ENCODE measurements at places on chromosomes 7 and 10.

GRCh38 chr7:92645114-92646061 is 55.2 kb upstream of the FAM133B start:
- DNase-seq: no peak

- DNase-seq: peak; percentile 56
These were observed 349.8 kb downstream of the SDK1 start for GRCh38 chr7:3650844-3651243.

- DNase-seq: no peak
These were observed 78.7 kb downstream of the PTPRN2 start for GRCh38 chr7:158508802-158509385.

DNA sequence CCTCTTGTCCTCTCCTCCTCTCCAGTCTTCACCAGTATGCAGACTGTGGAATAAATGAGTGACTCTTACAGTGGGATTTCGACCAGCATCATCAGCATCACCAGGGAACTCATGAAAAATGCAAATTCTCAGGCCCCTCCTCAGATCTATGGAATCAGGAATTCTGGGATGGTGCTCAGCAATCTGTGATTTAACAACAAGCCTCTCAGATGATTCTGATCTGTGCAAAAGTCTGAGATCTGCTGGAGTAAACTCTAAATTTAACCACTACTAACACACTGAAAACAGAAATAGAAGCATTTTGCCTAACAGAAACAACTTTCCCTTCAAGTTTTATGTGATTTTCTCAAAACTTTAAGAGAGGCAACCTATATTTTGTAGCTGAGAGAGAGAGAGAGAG is 124.8 kb upstream of the FAM3C start:
- no peak for DNase-seq

DNA sequence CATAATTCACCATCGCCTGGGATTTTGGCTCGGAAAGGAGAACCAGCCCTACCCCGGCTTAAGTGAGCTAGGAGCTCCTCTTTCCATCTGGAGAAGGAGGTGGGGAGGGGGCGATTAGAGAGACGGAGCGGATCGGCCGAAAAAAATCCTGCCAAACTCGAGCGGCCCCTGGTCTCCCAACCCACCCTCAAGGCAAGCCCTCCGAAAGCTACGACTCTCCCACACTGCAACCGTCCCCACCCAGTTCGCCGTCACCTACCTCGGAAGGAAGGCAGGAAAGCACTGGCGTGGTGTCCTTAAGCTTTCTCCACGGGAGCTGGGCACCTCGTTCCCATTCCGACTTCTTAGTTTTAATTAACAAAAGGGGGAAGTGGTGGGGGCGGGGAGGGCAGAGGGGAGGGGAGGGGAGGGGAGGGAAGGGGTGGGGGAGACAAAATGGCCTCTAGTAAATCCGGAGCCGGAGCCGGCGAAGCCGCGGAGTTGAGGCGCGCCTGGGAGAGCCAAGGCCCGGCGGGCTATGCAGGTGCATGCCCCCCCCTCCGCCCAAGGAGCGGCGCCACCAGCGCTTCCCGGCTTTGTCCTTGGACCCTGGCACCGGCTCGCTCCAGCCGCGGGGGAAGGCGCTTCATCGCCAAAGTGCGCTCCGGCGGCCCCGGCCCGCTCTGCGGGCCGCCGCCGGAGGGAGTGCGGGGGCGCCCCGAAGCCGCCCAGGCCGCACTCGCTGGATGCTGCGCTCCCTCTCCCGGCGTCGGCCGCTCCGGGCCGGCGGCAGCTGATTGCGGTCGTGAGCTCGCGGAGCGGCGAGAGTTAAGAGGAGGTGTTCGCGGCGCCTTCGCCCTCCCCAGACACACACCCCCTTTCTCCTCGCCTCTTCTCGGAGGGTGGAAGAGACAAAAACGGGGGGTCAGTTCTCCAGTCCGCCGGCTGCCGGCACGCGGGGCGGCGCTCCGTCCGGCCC is at the start of gene LRRC4:
Gene LRRC4, minus strand, starts transcription at position 784 of the 958 bp plus-strand sequence. CDS start 797 bp downstream, outside the sequence.
- DNase-seq: peak; percentile 64

GRCh38 chr10:56351909-56352630 is 9.0 kb downstream of the ZWINT start:
- no peak for DNase-seq

GRCh38 chr7:44138698-44139097 is 2.4 kb downstream of the MYL7 start:
- no peak for DNase-seq

GRCh38 chr7:38842746-38843145 is 66.2 kb downstream of the VPS41 start:
- DNase-seq: no peak

- DNase-seq: no peak
These were observed 196.6 kb downstream of the TRIL start for GRCh38 chr7:28761505-28761904.

GRCh38 chr10:111127081-111127848 is 50.4 kb downstream of the ADRA2A start:
- DNase-seq: no peak

- no peak for DNase-seq
These were observed 433.9 kb downstream of the GLRX3 start for GRCh38 chr10:130570074-130570473.

DNA sequence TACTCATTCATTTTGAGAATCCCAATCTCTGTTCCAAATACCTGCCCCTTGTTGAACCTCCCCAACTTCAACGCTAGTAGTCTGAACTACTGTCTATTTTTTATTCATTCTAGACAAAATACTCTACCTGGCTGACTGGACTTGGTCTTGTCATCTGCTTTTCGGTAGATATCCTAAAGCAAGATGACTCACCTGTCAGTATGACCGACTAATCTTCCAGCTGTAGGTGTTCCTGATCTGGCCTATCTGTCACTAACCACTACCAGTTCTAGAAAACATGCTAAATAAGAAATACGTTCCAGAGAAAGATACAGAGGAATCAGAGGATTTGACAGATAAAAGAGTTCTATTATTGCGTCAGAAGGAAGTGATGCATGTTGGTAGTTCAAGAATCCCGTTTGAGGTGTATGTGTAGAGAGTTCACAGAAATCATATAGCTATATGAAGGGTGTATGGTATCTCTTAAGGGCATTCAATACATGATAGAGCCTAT is 81.1 kb downstream of the IDE start:
- DNase-seq: no peak

DNA sequence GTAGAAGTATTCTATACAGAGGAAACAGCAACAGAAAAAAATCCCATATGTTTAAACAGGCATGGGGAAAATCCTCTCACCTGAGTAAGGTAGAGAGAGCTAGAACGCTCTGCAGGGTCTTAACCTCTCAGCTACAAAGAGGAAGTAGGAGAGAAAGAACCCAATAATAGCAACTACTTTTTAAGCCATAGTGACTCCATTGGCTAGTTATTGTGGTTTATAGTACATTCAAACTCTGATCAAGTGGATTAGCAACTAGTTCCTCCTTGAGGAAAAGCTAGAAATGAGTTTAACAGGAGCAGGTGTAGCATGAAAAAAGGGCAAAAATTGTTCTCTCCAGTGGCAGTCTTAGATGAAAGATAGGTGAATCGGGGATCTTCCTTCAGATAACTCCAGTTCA is 89.7 kb downstream of the HGF start:
- DNase-seq: no peak

DNA sequence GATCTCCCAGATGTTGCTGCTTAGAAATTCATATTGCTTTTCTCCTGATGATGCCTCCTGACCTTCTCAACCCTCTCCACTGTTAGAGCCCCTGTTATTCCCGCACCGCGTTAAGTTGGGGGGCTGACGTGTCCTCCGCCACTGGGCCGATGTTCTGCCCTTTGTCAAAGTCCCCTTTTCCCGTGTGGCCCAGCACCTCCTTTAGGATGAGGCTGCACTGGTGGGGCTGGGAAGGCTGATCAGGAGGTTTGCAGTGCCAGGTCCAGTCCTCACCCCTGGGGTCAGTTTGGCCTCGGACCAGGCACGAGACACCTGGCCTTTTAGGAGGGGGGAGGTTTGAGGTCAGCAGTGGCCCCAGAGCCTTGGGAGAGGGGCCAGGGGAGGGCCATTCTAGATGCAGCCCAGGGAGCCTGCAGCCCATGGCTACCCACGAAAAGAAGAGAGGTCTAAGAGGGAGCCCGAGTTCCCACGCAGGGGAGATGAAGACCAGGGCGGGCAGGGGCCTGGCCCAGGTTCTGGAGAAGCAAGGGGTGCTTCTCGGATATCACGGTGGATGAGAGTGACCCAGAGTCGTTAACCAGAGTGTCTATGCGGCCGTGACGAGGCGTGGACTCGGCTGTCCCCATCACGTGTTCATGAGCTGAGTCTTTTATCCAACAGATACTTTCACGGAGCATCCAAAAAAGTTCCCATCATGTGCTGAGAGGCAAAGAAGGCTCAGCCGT is 150.4 kb downstream of the DNAJB6 start:
- no peak for DNase-seq

- peak; percentile 58 for DNase-seq
These were observed 78.7 kb downstream of the ARHGAP22 start for GRCh38 chr10:48526011-48526821.

DNA sequence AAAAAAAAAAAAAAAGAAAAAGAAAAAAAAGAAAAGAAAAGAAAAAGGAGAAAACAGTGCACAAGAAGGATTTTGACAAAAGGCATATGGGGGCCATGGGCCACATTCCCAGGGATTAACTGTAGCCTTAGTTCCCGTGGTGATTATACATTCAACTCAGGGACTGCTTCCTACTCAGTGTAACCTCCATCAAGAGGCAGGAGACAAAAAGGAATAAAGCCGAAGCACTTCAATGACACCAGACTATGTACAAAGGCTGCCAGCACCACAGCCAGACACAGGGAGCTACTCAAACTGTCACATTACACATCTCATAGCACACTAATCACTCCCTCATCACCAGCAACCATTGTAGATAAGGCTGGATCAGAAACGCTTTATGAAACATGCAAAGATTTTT is 5.1 kb upstream of the PMPCB start:
- no peak for DNase-seq

- DNase-seq: no peak
These were observed 182.2 kb upstream of the SVIL start for GRCh38 chr10:29816801-29817558.

- no peak for DNase-seq
These were observed 874 bp upstream of the BAMBI start for GRCh38 chr10:28676326-28676967.

GRCh38 chr10:35232527-35232926 is 103.8 kb upstream of the CCNY start:
- no peak for DNase-seq

DNA sequence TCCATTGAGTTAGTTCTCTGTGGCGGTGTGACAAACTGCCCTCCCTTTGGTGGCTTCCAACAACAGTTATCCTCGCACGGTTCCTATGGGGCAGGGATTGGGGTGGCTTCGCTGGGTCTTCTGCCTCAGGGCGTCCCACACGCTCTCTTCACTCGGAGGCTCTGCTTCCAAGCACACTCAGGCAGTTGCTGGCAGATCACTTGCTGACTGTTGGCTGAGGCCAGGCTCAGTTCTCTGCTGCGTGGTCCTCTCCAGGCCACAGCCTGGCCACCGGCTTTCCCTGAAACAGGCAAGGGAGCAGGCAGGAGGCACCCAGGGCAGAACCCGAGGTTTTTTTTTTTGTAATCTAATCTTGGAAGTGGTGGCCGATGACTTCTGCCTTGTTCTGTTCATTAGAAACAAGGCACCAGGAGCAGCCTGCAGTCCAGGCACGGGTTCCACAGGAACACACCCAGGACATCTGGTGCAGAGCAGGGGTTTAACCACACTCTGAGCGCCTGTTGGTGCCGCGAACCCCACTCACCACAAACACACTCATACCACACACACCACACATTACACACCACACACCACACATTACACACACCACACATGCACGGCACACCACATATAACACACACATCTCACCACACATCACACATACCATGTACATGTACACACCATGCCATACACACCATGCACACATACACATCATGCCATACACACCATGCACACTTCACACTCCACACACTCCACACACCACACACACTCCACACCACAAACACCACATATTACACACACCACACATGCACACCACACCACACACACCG is 112.2 kb downstream of the PTPN20 start:
- DNase-seq: no peak

- no peak for DNase-seq
These were observed at the start of gene PIP for GRCh38 chr7:143131781-143132180. PIP (plus strand) TSS chr7:143132077; CDS start chr7:143132117, 40 bp downstream.

- DNase-seq: no peak
These were observed 193.5 kb upstream of the NEBL start for GRCh38 chr10:21090609-21091082.

GRCh38 chr10:26093229-26093628 is 123.3 kb upstream of the GAD2 start:
- no peak for DNase-seq

DNA sequence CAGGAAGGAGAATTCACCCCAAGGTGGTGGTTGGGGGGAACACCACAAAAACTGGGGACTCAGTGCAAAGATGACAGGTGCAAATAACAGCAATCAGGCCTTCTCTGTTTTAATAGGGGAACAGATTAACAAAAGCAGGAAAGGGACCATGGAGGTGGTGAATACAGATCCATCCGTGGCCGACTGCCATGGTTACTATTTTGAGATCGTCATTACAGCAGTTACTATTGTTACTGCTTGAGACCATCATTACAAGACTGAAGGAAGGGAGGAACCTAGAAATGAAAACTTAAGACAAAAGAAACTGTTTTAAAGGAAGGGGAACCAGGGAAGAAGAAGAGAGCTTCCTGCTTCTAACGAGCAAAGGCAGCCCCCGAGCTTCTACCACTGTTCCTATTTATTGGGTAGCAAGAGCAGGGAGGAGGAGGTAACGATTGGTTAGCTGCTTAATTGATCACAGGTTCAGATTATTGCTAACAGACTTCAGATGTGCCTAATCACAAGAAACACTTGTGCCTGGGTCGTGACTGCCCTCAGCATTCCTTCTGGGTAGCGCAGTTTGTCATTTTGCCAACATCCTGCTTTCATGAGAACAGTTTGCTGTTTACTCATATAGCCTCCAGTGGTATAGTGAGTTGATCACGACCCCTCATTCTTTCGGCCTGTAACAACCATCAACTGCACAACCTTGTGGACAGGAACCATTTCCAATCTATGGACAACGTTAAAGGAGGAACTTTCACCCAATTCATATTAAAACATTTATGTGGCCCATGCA is 216.3 kb downstream of the CHCHD3 start:
- no peak for DNase-seq

GRCh38 chr10:97685395-97685958 is 1.6 kb downstream of the AVPI1 start:
- peak; percentile 96 for DNase-seq

- DNase-seq: no peak
These were observed 15.6 kb upstream of the PPIF start for GRCh38 chr10:79331709-79332108.
